Common myeloid progenitor, CD34-positive (primary cell): ENCODE measurements at places on chromosomes 1 and 21.

- no peak for DNase-seq
These were observed 1.3 kb downstream of the MTFR1L start for GRCh38 chr1:25821112-25821476.

DNA sequence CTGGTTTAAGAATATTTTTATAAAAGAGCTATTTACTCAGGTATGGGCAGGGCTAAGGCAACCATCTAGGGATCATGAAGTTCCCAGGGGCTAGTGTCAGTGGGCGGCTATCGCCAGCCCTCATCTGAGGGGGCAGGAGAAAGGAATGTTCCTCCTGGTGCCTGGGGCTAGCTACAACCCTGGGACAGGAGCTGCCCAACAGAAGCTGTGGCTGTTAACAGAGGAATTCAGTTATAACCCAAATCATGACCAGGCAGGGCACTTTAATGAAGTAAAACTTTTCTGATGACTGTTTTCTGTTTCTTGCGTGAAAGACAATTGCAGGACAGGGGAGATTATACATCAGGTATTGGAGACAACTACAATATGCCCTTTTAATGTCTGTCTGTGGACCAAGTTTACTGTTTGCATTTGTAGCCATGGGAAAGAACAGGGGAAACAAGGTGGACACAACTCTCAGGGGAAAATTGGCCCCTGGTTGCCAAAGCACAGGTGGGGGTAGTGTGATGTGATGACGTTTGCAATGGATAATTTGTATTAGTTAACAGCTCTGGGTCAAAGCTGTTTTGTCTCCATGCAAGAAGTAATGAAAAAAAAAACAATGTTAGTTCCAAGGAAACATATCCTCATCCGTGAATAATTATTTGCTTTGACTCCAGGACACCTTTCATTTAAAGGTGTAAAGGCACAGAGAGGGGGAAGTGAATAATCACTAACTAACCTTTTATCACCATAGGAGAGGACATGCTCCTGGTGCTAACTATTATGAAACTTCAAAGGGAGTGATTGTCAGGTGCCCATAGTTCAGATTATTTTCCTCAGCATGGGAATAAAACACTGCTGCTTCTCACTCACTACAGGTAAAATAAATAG is 105.2 kb downstream of the TSEN15 start:
- no peak for DNase-seq

- DNase-seq: no peak
These were observed 80.7 kb downstream of the GIPC2 start for GRCh38 chr1:78126506-78126905.

DNA sequence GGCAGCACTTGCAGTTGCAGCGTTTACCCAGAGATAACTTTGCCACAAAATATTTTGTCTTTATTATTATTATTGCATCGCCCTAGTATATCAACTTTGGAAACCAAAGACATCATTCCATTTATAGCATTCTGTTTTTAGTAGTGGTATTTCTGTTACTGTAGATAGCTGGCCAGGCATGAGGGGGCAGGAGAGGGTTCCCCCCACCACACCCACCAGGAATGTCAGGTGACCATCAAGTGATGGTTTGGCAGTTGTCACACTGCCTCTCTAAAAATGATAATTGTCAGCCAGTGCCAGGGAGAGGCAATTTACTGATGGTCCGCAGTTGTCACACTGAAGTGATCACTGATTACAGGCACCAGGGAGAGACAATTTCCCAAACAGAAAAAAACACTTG is 135.6 kb downstream of the TSEN15 start:
- no peak for DNase-seq

DNA sequence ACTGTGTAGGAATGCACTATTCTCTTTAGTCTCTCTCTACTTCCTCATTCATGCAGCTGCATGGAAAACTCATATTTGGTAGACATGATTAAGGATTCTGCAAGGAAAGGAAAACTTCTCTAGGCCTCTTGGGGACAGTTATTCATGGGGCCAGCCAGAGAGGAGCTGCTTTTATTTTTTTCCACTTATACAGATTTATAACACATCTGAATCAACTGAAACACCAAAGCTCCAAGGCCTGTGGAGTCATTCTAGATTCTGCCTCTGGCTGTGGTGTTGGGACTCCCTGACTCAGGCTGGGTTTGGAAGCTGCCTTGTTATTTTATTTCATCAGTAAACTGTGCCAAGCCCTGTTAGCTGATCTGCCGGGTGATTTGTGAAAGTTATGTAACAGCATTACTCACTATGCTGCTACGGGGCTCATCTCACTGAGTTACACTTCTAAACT is 83.9 kb upstream of the EDEM3 start:
- DNase-seq: peak; percentile 47

GRCh38 chr1:161381707-161382106 is 14.0 kb upstream of the CFAP126 start:
- no peak for DNase-seq

GRCh38 chr1:24384251-24385090 is 29.1 kb downstream of the STPG1 start:
- DNase-seq: peak; percentile 44

GRCh38 chr1:19858893-19859292 is 23.3 kb upstream of the OTUD3 start:
- DNase-seq: peak; percentile 72

GRCh38 chr1:229696385-229696784 is 70.3 kb downstream of the URB2 start:
- DNase-seq: no peak

DNA sequence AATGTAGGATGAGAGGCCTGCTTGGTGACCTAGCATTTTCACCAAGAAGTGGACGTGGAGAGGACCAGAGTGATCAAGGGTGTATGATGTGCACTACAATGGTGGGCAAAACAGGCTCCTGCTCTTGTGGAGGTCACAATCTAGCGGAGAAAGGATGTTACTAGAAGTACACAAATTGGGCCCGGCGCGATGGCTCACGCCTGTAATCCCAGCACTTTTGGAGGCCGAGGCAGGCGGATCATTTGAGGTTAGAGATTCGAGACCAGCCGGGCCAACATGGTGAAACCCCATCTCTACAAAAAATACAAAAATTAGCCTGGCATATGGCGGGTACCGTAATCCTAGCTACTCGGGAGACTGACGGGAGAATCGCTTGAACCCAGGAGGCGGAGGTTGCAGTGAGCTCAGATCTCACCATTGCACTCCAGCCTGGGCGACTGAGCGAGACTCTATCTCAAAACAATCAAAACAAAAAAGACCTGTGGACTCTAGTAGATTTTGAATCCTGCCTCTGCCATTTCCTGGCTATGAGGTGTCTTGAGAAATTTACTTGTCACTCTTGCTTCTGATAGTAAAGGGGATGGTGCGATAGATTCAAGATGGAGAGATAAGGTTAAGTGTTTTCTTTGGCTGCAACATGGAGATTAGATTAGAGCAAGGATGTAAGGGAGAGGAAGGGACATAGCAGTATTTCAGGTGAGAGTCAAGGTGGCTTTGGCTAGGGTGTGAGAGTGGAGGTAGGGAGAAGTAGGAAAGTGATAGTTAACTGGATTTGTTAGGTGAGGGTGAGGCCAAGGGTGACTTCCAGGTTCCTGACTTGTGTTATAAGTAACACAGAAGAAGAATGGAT is 7.1 kb downstream of the KLF18 start:
- DNase-seq: no peak

- no peak for DNase-seq
These were observed 73.0 kb downstream of the SWT1 start for GRCh38 chr1:185229981-185230380.

- no peak for DNase-seq
These were observed 230.1 kb downstream of the SRGAP2C start for GRCh38 chr1:121414905-121415304.

- DNase-seq: no peak
These were observed 163.6 kb upstream of the C1orf21 start for GRCh38 chr1:184223216-184223615.

DNA sequence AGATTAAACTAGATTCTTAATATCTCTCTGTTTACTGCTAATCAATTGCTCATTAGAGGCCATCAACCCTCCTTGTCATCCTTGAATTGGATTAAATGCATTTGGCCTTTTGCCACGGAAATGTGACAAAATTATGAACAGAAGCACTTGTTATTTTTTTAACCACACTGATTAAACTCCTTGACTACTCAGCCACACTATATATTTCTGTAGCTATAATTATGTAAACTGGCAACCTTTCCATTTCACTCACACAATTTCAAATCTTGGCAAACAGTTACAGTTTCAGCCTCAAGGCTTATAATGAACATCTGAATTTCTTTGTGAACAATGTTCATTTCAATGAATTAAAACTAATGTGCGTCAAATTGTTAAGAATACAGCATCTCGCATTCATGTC is 10.1 kb downstream of the ADAMTS5 start:
- DNase-seq: no peak

DNA sequence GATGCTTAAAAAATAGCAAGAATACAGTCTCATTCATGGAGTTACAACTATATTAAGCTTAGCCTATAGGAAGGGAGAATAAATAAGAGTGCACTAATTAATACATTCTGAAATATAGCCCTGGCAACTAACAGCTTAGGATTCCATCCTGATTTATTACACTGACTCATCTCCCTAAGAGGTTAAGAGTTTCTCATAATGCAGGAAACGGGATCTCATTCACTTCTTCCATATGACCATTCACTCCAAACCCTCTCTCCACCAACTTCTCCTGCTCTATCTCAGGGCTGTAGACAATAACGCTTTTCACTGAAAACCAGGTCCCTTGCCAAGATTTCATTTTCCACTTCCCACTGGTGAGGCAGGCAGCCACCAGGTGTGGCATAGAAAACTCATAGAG is 168.5 kb upstream of the PLD5 start:
- DNase-seq: no peak

DNA sequence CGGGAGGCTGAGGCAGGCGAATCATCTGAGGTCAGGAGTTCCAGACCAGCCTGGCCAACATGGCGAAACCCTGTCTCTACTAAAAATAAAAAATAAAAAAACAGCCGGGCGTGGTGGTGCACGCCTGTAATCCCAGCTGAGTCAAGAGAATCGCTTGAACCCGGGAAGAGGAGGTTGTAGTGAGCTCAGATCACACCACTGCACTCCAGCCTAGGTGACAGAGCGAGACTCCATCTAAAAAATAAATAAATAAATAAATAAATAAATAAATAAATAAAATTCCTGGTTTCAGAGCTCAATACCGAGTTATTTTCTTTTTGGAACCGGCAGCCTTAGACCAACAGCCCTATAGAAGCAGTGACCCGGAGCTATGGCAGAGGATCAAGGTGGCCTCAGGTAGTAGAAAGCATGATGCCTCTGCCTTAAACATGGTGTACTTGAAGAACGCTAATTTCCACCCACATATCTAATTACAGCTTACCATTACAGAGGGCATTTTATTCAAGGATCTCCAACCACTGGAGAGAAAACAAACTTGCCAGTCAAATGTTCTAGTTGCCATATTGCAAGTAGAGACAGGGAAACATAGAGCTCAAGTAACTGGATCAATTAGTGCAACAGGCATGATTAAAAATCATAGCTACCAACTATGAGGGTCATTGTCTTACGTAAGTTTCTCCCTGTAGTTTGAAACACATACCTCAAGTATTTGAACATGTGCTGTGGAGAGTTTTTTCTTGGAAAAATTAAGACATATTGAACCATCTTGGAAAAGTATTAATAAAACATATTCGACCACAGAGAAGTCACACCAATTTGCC is 2.0 kb upstream of the ENAH start:
- no peak for DNase-seq

DNA sequence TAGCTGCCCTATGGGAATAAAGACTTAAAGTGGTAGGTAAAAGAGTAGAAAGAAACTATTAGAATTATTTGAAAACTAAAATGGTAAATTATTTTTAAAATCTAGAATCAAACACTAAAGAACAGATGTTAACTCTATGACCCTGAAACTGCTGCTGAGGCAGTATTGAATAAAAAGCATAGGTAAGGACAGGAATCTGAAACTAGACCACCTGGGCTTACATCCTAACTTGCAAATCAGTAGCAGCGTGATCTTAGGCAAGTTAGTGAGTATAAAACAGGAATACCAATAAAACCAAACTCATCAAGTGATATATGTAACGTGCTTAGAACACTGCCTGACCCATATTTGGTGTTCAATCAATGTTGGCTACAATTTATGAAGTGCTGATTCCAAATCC is 257.9 kb downstream of the VAV3 start:
- no peak for DNase-seq

- no peak for DNase-seq
These were observed 23.8 kb downstream of the RPS27 start for GRCh38 chr1:154014154-154014907.

- no peak for DNase-seq
These were observed 27.5 kb downstream of the SLC9A1 start for GRCh38 chr1:27127419-27127818.

DNA sequence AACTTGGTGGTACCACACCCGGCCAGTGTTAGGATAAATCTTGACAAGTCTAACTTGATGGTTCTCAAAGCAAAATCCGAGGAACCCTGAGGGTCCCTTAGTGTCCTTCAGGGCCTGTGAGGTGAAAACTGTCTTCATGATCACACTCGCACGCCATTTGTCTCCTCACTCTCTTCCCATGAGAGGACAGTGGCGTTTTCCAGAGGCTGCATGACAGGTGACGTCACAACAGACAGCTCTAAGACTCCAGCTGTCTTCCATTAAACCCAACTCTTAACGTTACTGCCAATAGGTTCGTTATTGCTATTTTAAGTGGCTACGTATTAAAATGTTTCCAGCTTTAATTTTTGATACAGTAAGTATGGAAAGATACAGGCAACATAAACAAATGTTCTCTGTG is 13.8 kb downstream of the CFAP74 start:
- DNase-seq: no peak

DNA sequence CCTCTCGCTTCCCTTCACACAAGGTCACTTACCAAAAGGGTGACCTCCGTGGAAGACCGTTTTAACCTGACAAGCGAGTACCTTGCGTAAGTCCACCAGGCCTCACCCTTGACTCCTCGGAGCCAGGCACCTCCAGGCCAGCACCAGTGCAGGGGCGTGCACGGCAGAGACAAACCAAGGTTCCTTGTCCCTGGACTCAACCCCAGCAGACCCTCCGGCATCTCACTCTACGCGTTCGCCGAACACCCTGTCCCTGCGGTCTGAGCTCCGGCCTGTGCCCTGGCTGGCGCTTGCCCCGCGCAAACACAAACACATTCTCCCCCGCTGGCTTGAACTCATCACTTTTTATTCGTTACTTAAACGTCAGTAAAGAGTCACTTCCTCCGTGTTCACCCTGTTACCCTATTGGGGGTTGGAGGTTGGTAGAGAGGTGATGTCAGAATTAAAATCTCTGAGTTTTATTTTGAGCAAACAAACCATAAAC is 4.5 kb downstream of the TBX15 start:
- DNase-seq: no peak

GRCh38 chr1:241265428-241265827 is 91.6 kb downstream of the RGS7 start:
- no peak for DNase-seq

- no peak for DNase-seq
These were observed 3.9 kb downstream of the PLA2G2D start for GRCh38 chr1:20115479-20115878.

- no peak for DNase-seq
These were observed 96.5 kb downstream of the NEK7 start for GRCh38 chr1:198253259-198253658.

- DNase-seq: no peak
These were observed 17.3 kb upstream of the ETS2 start for GRCh38 chr21:38788275-38788905.

GRCh38 chr1:61268546-61269240 is 186.3 kb downstream of the NFIA start:
- no peak for DNase-seq
